Ovary (tissue), 10 donors: ENCODE measurements at places on chromosomes 4 and X. TPM values are rescaled to one million over a fixed set of nuclear protein-coding genes. Genes with fewer than 3 reads are reported as not detected.
A peak's percentile ranks its signal among the peaks of the same experiment; 100 is the strongest.

- no peak for DNase-seq
Measured at GRCh38 chr4:120526033-120526432, 396.5 kb downstream of the PRDM5 start.

CD38 gene
- 0.25 TPM for polyA plus RNA-seq

DNA sequence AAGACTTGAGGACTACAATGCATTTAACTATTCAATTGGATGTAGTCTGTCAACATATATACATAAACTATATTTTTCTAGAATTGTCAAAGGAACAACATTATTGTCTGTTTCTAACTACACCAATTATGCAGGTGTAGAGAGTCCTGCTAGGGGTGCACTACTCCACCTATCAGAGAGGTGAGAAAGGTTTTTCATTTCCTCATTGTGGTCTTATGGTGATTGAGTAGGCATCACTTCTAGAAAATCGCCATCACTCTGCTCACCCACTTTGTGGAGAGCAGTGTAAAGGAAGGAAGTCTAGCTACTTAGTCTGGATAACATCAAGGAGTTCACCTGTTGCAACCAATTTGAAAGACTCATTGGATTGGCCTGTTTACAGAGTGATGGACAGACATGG, 4.4 kb upstream of the ADH1C start:
- no peak for DNase-seq

- no peak for DNase-seq
Measured at GRCh38 chr4:94342694-94343093, at the start of gene HPGDS. HPGDS (minus strand) TSS chr4:94342836; CDS start chr4:94334629, 8,207 bp downstream.

DNA sequence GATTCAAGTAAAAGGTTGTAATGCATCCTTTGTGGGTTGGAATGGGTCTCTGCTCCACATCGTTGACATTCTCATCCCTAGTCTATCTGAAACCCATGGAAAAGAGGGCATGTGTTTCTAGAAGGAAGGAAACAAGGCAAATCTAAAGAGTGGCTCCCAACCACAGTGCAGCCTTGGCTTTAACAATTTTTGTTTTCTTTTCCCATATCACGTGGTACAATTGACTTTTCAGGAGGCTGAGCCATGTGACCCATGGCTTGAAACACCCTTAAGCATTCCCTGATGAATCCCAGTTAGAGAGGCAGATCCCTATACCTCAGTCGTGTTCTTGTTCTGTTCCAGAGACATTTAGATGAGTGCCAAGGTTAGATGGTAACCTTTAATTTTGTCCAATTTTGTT, 12.8 kb downstream of the DCUN1D4 start:
- DNase-seq, result no peak

NXT2 gene
- polyA plus RNA-seq, result 6.2 TPM

VCX2 gene
- polyA plus RNA-seq, result not detected

NPNT gene
- 13.3 TPM for polyA plus RNA-seq

- no peak for DNase-seq
Measured at GRCh38 chr4:60656171-60656570, 544.0 kb upstream of the ADGRL3 start.

GRCh38 chrX:36334572-36334971, 415.0 kb downstream of the CFAP47 start:
- DNase-seq, result no peak

SSX2 gene
- not detected for polyA plus RNA-seq

DNA sequence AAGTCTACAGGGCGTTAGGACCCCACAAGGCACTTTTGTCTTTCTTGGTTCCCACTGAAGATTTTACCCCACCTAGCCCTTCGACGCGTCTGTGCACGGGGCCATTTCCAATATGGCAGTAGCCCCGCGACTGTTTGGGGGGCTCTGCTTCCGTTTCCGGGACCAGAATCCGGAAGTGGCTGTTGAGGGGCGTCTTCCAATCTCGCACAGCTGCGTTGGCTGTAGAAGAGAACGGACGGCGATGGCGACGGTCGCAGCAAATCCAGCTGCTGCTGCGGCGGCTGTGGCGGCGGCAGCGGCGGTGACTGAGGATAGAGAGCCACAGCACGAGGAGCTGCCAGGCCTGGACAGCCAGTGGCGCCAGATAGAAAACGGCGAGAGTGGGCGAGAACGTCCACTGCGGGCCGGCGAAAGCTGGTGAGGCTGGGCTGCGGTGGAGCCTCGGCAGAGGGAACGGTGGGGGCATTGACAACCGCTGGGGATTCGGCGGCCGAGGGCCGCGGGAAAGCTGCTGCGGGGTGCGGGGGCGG, at the start of gene USP11:
Gene USP11, plus strand, starts transcription at position 207 of the 530 bp plus-strand sequence. Its CDS starts 35 bp downstream, at position 242.
- DNase-seq, result peak; percentile 77

NPY2R gene
- polyA plus RNA-seq, result 0.04 TPM

DNA sequence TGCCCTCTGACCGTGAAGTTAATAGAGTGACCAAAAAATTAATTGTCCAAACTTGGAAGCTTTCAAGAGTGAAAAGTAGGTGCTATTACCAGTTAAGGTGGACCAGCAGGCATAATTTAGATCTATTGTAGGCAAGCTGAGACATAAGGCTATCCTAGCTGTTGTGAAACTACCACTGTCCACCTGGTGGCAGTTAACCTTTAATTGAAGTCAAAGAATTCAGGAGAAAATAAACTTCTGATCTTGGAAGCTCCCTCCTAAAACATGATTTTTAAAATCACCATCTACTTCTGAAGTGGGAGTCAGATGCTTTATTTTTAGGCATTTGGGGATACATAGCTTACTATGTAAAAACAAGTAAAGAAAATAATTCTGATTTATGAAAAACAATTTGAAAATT, 636.3 kb upstream of the HTR2C start:
- DNase-seq, result no peak

GRCh38 chr4:70443329-70443728, 28.7 kb upstream of the MUC7 start:
- DNase-seq, result no peak

GRCh38 chr4:6308899-6309643, 39.4 kb downstream of the WFS1 start:
- DNase-seq, result peak; percentile 76

NHSL2 gene
- 1.4 TPM for polyA plus RNA-seq

RAB9B gene
- polyA plus RNA-seq, result 14.0 TPM

DNA sequence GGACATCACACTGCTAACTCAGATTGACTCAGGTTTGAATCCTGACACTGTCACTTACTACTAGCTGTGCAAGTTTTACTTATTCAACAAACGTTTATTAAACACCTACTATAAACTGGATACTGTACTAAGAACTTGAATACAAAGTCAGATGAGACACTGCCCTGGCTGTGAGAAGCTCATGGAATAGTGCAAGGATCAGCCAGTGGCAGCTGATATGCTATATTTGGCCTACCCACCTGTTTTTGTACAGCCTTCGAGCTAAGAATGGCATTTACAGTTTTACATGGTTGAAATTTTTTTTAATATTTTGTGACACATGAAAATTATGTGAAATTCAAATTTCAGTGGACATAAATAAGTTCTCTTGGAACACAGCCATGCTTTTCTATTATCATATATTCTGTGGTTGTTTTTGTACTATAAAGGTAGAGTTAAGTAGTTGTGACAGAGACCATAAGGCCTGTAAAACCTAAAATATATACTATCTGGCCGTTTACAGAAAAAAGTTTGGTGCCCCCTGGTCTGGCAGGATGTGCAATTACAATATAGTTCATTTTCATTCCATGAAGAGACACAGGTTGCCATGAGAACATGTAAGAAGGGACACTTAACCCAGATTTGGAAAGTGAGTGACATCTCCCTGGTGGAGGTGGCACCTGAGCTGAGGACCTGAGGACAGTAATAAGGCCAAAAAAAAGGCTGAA, 3.4 kb upstream of the SEC24D start:
- DNase-seq, result no peak

DNA sequence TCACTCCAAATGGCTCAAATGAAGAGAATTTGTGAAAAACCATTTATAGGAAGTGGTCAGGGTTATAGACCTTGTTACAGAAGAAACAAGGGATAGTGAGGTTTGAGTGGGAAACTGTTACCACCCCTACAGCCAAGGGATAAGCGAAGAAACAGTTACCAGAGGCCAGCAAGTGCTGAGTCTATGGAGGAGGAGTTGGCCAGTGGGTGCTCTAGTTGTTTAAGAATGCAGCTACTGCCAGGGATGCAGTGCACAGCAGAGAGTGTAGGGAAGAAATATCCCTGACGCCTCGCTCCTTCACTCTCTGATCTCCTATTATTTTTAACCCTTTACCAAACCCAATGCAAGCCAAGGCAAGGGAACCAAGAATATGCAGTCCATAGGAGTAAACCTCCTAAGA, 15.2 kb upstream of the SYTL4 start:
- DNase-seq, result no peak

DNA sequence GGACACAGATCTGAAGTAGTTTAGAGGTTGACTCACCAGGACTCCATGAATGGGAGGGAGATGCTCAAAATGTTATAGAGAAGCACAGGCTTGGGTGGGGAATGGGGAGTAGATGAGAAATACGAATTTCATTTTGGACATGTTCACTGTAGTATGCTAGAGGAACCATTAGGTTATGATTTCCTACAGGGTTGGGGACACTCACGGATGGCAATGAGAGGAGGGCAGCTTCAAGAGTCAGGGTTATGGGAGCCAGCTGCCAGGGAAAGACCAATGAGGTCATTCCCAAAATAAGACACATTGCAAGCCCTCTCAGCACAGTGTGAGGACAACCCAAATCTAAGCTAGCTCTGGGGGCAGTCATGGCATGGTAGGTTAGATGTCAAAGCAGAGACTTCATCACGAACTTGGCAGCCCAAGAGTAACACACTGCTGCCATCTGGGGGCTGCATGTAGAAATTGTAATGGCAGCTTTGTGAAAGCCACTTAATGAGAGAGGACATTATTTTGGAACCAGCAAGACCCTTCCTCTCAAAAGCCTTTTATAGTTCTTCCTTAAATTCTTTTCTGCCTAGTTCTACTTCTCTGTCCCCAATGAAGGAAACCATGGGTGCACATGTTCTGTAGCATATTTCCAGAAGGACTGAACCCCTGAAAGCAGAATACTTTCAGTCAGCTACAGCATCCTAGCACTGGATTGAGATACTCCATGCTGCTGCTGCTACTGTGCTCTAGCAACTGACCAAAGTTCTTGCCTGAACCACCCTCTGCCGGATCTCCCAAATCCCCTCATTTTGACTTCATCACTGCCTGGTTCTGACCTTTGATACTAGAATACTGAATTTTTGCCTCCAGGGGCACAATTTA, 16.2 kb upstream of the ZCCHC12 start:
- DNase-seq, result peak; percentile 53

- peak; percentile 13 for DNase-seq
Measured at GRCh38 chr4:3254302-3255131, 5.6 kb downstream of the MSANTD1 start.

SLC39A8 gene
- polyA plus RNA-seq, result 14.1 TPM

DNA sequence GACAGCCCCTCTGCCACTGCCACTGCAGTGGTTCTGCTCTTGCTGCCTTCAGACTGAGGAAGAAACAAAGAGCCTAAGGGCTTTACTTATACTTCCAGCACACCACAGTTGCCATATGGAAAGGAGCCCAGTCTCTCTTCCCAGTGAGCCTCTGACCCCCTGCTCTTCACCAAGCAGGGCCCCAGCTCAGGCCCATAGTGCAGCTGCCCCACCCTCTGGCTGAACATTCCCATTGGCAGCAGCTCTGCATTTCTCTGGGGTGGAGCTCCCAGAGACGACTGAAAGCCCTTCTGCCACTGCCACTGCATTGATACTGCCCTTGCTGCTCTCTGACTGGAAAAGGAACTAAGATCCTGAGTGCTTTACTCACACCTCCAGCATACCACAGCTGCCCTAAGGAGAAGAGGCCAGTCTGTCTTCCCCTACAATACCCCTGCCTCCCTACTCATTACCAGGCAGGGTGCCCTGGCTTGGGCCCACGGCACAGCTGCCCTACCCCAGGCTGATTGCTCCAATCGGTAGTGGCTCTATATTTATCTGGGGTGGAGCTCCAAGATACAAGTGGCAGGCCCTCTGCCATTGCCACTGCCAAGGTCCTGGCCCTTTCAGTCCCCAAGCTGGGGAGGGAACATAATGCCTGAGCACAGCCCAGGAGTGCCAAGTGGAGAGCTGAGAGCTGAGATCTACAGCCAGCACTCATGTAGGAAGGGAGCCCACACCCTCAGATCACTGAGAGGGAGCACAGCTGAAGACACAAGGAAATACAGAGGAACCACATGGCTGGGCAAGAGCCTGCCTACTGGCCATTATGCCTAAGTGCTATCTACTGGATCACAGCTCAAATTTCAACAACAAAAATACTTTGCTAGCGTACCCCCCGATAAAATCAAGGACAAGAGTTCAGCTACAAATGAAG, 36.0 kb downstream of the AWAT2 start:
- no peak for DNase-seq

GRCh38 chr4:113285501-113285900, 236.0 kb downstream of the ANK2 start:
- no peak for DNase-seq

GRCh38 chr4:18529482-18529881, 507.9 kb upstream of the LCORL start:
- DNase-seq, result no peak

KDR gene
- polyA plus RNA-seq, result 36.4 TPM

MAEA gene
- 23.8 TPM for polyA plus RNA-seq

DNA sequence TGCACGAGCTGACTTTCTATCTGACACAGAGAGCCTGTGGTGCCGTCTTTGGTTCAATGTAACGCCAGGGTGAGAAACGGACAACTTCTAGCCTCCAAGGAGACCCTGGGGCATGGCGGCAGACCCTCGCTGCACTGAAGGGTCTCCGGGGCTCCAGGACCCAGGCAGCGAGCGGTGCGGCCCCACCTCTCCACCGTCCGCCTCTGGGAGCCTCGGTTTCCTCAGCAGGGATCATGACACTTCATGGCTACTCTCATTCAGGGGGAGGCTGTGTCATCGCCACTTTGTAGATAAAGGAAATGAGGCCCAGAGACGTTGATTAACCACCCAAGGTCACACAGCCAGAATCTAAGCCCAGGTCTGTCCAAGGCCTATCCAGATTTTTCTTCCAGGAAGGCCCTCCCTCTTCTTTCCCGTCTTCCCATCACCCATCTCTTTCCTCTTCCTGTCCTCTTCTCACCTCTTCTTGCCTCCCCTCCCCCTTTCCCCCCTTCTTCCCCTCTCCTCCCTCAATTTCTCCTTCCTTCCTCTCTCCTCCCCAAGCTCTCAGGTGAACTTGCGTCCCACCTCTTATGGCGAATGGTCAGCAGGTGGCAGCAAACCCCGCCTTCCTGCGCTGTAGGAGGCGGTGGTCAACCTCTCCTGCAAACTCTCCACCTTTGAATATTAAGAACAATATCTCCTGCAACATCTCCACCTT, 69.3 kb upstream of the HMX1 start:
- no peak for DNase-seq

GABRG1 gene
- polyA plus RNA-seq, result 0.53 TPM

MEPE gene
- polyA plus RNA-seq, result not detected

GRCh38 chrX:68533656-68534055, 34.8 kb downstream of the YIPF6 start:
- no peak for DNase-seq

DNA sequence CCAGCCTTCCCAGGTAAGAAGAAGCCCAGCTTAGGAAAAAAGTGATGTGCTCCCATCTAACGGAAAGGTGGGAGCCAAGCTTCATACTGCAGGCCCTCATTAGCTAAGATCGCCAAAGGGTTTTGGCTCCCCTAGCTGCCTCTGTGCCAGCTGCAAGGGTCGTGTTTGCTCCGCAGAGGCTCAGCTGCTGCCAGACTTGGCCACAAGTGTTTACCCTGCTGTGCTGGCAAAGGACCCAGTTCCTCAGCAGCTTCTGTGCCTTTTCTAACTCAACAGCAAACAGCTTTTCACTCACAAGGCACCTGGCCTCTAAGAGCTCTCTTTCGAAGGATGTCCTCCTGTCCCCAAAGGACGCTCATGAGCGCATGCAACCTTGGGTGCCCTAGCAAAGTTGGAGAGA, 12.2 kb upstream of the VMA21 start:
- no peak for DNase-seq

GABRB1 gene
- polyA plus RNA-seq, result not detected

CDKL2 gene
- polyA plus RNA-seq, result 1.2 TPM

- DNase-seq, result no peak
Measured at GRCh38 chrX:135087867-135088266, 32.5 kb downstream of the ETDB start.

EFHC2 gene
- 3.1 TPM for polyA plus RNA-seq
